ENCODE measurements at places on chromosomes 1 and 21. TPM values are rescaled to one million over a fixed set of nuclear protein-coding genes. Genes with fewer than 3 reads are reported as not detected.

DNA sequence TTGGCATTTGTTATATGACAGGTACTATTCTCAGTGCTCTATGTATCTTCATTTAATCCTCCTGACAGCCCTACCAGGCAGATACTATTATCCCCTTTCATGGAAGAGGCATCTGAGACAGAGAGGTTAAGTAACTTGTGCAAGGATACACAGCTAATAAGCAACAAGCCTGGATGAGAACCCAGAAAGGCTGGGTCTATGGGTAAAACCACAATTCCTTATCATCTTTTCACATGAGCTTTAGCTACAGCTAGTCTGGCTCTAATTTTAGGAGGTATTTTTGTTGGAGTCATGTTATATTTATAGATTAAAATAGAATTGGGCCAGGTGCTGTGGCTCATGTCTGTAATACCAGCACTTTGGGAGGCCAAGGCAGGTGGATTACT is 27.7 kb downstream of the DNTTIP2 start:
- no peak for DNase-seq

DNA sequence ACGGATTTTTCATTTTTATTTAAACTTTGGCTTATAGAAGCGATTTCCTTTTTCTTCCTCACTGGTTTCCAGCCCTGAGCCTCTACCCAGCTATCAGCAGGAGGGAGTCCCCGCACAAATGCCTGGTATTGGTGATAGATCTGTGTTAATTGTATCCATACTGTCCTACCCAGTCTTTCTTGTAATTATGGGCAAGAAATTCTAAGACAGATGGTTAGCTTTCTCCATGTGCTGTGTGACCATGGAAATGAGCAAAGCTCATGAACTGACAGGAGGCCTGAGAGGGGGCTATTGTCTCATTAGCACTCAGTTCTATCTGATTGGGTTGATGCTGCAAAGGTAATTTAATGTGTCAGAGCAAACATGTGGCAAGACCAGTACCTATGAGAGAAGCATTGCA is 108.1 kb upstream of the IVNS1ABP start:
- DNase-seq: no peak

- no peak for DNase-seq
Measured at GRCh38 chr1:151711044-151711800, 5.4 kb downstream of the CELF3 start.

GRCh38 chr1:24233684-24234600 is 46.9 kb upstream of the IFNLR1 start:
- peak; percentile 6 for DNase-seq

DNA sequence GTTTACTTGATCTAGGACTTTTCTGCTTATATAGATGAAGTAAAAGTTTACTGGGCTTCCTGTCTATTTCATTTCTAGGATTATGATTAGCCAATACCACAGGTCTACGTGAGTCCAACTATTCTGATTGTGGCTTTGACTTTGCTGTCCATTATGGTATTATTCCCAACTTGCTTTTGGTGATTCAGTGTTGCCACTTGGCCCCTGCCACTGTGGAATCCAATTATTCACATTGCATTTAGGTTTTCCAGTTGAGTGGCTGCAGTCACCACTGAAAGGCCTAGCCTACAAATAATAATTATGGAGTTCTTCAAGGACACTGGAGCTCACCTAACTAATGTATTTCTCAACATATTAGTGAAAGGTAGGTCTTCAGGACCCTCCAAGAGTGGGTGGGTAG is 574.3 kb upstream of the USP24 start:
- DNase-seq: no peak

DNA sequence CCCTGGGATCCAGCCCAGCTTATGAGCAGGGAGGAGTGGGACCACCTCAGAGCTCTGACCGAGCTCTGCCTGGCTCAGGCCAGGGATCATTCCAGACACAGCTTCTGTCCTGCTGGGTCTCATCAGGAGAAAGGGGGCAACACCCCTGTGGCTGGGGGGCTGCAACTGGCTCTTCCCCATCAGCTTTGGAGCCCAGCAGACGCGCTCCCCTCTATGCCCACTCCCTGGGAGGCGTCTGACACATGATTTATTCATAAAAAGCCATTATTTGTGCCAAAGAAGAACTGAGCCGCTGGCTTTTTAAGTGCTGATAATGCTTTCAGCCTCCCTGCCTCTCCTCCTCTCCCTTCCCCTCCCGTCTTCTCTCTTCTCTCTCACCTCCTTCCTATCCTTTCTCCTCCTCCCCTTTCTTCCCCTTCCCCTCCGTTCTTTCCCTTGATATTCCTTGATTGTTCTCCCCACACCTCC is 25.0 kb downstream of the FOXO6 start:
- DNase-seq: no peak

- peak; percentile 12 for DNase-seq
Measured at GRCh38 chr1:169468982-169469381, 16.8 kb downstream of the SLC19A2 start.

- no peak for DNase-seq
Measured at GRCh38 chr1:207191061-207191460, 87.0 kb downstream of the C4BPA start.

Gene PALMD
- total RNA-seq: 1.1 TPM

Gene ST6GALNAC5
- total RNA-seq: 3.4 TPM
